ENCODE measurements at places on chromosomes 3 and 15.

DNA sequence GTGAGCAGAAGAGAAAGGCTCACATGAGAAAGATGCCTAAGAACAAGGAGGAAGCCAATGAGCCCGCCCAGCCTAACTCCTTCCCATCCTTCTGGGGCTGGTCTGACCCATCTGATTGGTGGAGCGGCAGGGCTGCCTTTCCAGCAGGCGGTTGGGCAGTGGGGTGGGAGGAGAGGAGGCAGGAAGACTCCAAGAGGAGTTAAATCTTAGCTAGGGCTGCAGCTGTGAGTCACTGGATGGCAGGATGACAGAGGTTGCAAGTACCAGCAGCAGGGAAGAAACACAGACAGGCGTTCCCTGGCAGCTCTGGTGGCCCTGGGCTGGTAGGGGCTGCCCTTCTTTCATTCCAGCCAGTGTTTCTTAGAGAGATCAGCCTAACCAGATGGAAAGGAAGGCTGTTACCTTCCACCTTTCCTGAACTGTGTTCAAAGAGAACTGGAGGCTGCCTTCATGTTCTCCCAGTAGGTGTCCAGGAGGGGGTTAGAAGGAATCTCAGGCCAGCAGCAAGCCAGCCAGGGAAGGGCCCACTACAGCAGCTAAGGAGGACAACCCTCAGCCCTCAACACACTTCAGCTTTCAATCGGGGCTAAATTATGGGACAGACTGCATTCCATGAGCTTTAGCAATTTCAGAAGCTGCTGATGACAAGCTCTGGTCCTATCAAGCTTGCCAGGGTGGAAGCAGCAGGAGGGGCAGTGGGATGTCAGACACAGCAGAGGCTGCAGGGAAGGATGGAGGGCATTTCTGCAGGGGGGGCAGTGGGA, 50.3 kb downstream of the CHSY1 start:
- DNase-seq: no peak

GRCh38 chr3:172931746-172932285, 181.3 kb downstream of the ECT2 start:
- no peak for DNase-seq

DNA sequence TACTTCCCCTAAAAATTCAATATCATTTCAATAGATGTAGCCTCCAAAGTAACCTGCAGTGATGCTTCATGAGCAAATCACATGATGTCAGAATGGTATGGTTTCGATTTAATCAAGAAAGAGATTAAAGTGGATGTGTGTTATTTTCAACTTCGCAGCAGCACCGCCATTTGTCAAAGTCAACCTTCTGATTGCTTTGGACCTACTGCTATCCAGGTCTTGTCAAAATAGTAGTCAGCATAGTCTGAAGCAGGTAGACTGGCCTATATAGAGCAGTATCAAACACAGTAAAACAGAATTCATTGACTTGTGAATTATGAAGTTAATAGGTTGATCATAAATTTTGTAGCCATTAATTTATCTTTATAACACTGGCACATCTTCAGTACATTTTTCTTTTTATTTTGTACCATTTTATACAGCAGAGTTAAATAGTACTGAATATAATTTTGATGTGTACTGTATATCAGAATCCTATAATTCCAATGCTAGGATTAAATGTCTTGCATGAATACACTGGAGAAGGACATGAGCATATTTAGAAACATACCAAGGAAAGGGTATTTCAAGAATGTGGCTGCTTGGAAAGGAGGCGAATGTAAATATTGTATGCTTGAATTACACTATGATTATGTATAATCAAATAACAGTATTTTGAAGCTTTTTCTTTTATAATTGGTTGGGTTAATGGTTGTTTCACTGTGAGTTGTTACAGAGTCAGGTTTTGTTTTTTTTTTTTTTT, 79.6 kb downstream of the CDIN1 start:
- DNase-seq: no peak

- DNase-seq: no peak
These were observed 8.0 kb upstream of the KBTBD8 start for GRCh38 chr3:66989860-66990696.

All from KG1 (cell line).